ENCODE measurements at places on chromosomes 5 and 9.
A peak's percentile ranks its signal among the peaks of the same experiment; 100 is the strongest.

- no peak for DNase-seq
Measured at GRCh38 chr9:131675437-131676022, 64.3 kb downstream of the RAPGEF1 start.

- DNase-seq, result no peak
Measured at GRCh38 chr5:73827106-73827450, 201.1 kb downstream of the ARHGEF28 start.

GRCh38 chr9:124242331-124243194 lies 15.2 kb upstream of the NEK6 start:
- DNase-seq, result peak; percentile 72

DNA sequence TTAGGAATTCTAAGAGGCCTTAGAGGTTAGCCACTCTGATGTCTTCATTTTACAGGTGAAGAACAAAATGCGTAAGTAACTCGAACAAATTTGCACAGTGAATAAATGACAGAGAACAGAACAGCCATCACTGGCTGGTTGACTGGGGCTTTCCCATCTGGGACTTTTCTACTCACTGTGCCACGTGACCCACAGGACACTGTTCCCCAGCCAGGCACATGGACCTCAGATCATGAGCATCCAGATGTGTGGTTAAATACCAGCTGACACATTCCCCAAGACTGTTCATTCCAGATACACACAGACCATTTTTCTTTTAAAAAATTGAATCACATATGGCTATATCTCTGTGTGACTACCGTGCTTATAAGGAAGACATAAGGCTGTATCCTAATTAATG lies 25.8 kb upstream of the MED10 start:
- DNase-seq, result peak; percentile 75

DNA sequence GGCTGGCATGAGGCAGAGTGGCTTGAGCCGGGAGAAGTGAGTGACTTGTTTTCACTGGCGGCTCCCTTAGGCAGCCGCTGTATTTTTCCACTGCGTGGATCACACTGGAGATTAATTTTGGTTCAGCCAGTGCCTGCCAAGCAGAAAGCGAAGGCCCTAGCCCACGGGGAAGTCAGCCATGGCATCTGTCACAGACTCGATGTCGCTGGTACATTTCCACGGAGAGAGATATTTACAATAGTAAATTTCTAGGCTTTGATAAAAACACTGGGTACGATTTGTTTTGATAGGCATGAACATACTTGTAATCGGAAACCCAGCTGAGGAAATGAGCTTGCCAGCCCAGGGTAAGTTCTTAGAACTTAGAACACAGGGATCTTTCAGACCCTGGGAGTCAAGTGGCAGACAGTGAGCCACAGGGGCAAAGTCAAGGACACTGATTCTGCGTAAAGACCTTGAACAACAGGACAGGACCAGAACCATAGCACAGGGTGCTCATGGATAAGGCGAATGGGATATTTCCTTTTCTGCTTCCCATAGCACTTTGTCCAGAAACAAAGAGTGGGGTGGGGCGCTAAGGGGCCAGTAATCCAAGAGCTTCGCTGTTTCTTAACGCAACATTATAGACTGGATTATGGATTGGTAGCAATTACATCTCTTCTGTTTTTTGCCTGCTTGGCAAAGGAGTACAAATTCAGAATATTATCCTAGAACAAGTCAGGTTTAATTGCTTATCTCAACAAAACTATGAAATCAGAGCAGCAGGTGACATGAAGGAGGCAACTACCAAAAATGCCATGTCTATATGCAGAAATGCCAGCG lies 4.5 kb downstream of the DUSP1 start:
- DNase-seq, result no peak

GRCh38 chr9:115810166-115810565 lies 343.4 kb upstream of the PAPPA start:
- no peak for DNase-seq

- DNase-seq, result no peak
Measured at GRCh38 chr9:127033061-127033460, 89.4 kb downstream of the ANGPTL2 start.

DNA sequence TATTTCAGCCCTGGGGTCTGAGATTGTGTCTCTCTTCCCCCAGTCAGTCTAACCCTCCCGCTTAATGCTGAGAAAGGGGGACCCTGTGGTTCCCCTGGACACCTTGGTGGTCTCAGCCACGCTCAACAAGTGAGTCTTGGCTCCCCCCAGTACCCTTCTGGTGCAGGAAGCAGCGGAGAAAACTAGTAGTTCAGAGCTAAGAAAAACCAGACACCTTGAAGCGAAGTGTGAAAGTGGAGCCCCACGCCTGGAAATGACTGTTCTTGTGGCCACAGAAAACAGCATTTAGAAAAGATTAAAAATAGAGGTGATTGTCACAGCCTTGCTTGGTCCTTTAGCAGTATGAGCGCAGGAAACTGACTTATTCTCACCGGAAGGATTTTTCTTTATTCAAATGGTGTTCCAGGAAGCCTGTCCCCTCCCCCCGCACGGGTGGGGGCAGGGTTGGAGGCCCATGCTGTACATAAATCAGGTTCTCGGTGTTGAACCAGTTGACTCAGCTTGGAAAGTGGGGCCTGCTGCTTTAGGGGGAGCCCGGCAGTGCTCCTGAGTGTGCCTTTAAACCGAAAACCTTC lies 8.1 kb downstream of the ARPC5L start:
- no peak for DNase-seq

DNA sequence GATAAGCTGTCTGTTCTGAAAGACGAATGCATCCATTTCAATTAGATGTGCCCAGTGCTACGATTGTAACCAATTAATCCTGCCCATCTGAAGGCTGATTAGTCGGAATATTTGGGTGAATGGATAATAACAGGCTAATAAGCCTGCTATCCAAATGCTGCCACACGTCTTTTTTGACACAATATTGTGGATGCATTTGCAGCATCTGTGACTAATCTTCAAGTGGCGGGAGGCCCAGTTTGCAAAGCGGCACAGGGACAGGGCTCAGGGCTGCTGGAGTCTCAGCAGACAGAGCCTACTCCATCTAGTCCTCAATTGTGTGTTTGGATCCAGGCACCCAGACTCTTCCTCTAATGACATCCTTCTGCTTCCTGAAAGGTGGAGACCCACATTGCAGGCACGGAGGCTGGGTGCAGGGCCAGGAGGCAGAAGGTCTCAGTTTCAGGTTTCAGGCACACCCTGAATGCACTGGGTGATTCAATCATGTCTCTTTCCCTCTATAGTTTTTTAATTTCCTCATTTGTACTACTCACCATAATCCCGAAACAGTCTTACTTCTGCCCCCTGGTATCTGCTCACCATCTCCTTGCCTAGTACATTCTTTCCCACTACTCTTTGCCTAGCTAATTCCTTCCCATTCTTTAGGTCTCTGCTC lies 169.6 kb downstream of the ASTN2 start:
- no peak for DNase-seq

GRCh38 chr5:52863715-52864290 lies 76.1 kb downstream of the ITGA1 start:
- DNase-seq, result no peak

DNA sequence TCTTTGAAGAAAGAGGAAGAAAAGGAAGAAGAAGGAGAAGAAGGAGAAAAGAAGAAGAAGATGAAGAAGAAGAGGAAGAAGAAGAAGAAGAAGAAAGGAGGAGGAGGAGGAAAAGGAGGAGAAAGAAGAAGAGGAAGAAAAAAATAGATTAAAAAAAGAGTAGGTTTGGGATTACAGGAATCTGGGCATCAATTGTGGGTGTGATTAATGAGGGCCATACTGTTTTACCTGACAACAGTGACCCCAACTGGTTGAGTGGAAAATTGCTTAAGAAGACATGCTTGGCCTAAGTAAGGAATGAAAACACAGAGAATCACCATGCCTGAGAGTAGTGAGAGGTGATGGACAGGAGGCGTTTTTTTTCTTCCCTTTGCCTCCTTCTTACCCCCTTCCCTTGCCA lies 114.6 kb downstream of the FAM170A start:
- no peak for DNase-seq

- DNase-seq, result no peak
Measured at GRCh38 chr9:138020795-138021182, 143.2 kb downstream of the CACNA1B start.

GRCh38 chr5:117680426-117680825 lies 1105.8 kb upstream of the SEMA6A start:
- DNase-seq, result no peak

- no peak for DNase-seq
Measured at GRCh38 chr5:154370119-154370518, 75.7 kb upstream of the SAP30L start.

DNA sequence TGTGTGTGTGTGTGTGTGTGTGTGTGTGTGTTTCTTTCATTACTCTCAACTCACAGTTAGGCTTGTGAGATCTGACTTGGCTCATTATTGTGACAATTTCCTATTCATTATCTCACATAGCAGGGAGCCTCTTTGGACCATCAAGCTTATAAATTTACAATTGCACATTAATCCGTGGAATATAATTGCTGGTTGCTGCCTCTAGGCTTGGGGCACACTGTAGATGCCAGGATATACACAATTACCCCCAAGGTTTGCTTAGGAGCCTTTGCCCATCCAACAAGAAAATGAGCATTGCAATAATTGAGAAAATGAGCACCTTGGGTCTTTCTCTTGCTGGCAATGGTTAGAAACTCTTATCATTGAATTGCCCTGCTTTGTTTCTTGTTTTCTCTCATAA lies 161.6 kb upstream of the DMRTA1 start:
- DNase-seq, result no peak

DNA sequence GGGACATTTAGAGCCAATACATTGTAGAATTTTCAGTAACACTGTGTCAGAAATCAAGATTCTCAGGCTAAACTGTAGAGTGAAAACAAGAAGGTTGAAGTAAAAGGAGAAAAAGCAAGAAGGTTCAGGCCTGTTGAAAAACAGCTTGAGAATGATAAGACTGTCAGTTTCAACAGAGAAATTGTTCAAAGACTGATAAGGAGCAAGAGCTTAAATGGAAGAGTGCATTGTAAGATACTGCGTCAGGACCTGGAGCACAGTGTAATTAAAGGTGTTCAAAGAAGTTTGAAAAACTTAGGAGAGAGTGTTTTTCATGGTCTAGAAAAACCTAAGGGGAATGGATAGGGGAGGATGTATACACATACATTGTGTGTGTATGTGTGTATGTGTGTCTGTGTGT lies 408.3 kb downstream of the KDM4C start:
- no peak for DNase-seq

GRCh38 chr5:83576341-83576740 lies 104.8 kb downstream of the VCAN start:
- DNase-seq, result no peak

DNA sequence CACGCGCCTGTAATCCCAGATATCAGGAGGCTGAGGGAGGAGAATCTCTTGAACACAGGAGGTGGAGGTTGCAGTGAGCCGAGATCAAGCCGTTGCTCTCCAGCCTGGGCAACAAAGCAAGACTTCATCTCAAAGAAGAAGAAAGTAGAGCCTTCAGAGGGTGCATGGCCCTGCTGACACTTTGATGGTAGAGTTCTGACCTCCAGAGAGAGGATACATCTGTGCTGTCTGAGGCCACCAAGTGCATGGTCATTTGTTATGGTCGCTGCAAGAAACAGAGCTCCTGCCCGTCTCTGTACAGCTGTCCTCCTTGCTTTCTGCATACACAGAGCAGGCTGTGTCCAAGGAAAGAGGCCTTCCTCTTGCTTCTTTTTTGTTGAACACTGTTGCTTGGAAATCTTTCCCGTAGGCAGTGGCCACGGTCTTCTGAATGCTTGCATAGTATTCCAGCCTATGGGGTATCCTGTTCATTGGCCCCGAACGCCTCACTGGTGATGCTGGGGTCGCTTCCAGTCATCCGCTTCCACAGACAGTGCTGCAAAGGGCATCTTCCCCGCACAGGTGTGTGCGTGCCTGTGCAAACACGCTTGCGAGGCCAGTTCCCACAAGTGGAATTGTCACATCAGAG lies 36.8 kb upstream of the UNC5A start:
- no peak for DNase-seq
